ENCODE measurements at places on chromosomes 6 and 20.

GRCh38 chr6:56370561-56371211 lies 123.3 kb upstream of the COL21A1 start:
- no peak for DNase-seq

GRCh38 chr6:79546186-79546585 lies 9.0 kb upstream of the LCA5 start:
- DNase-seq, result no peak

GRCh38 chr6:26158076-26158580 lies 70.9 kb downstream of the HFE start:
- peak; percentile 86 for DNase-seq

DNA sequence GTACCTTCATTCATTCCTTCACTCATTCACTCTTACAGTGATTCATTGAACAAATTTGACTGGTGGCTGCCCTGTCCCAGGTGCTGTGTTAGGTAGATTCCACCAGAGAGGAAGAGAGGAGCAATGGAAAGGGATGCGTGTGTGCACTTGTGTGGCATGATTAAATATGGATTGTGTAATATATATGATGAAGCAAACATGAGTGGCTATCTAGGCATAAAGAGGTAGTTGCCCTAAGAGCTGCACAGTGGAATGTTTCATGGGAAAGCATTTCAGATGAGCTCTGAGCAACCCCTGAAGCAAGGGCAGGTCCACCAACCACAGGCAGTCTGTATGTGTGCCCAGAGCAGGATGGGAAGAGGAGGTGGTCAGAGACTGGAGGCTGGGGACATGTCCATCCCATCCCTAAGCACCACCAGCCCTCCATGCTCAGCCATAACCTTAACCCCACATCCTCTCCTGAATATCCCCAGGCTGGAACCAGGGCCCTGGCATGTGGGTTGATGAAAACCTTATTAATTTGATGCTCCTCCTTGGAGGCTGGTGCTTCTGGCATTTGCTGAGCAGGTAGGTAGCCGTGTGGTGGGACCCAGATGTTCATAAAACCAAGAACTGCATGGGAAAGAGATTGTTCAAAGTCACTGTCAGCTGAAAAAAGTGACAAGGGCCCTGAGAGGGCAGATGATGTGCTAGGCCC lies 226.2 kb downstream of the SYNDIG1 start:
- DNase-seq, result peak; percentile 15
